ENCODE measurements at places on chromosomes 1 and 21.

- no peak for DNase-seq
Measured at GRCh38 chr1:203273869-203274602, 31.3 kb upstream of the BTG2 start.

GRCh38 chr1:2291577-2291976 lies 63.5 kb downstream of the SKI start:
- no peak for DNase-seq

DNA sequence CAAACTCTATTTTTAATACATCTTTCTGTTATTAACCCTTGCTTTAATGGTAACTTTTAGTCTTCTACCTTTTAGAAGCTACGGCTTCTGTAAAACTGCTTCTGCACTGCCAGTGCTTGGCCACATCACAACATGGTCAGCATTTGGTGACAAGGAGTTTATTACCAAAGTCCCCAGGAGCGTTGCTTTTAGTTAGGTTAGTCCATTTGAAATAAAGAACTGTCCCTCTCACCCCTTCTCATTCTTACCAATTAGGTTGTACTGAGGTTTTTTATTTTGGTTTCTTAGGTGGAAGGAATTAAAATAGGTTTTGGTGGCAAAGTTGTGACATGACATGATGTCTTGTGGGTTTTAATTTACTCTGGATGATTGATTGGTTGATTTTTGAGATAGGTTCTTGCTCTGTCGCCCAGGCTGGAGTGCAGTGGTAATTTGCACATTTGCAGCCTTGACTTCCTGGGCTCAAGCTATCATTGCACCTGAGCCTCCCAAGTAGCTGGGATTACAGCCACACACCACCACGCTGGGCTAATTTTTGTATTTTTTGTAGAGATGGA lies 39.2 kb downstream of the SPEN start:
- no peak for DNase-seq

- no peak for DNase-seq
Measured at GRCh38 chr1:3495776-3496745, 41.6 kb downstream of the ARHGEF16 start.

DNA sequence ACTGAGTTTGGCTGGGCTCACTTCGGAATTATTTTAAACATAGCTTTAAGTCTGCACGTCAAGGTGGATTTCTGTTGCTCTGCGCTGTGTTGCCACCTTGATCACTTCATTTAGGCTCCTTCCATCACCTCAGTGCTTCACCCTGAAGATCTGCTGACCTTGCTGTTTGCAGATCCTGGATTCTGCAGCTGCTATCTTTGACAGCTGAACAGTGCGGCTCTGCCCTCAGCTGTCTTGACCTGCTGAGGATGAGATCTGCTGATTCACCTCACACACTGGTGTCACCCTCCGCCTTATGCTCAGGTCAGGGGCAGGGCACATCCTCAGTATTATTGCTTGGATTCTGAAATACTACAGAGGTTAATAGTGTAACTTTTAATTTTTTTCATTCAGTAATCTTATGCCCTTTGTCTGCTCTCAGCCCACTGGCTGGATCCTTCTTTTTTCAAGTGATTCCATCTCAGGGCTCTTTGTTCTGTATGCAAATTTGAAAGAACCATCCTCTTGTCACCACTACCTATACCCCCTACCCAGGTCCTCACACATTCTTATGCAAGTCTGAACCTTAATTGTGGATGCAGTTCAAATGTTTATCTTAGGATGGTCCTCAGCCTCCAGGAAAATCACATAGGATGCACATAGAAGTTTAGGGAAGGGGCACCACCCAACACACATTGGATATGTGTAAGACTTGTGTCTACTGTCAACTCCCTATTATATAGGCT lies 364.0 kb downstream of the OLFM3 start:
- no peak for DNase-seq

- DNase-seq, result no peak
Measured at GRCh38 chr1:206472454-206472853, 2.2 kb downstream of the IKBKE start.

GRCh38 chr1:38173157-38173831 lies 126.7 kb upstream of the POU3F1 start:
- no peak for DNase-seq

- DNase-seq, result no peak
Measured at GRCh38 chr1:169739980-169740379, 6.1 kb upstream of the SELE start.

- DNase-seq, result no peak
Measured at GRCh38 chr1:240492832-240493440, 119.0 kb downstream of the GREM2 start.

DNA sequence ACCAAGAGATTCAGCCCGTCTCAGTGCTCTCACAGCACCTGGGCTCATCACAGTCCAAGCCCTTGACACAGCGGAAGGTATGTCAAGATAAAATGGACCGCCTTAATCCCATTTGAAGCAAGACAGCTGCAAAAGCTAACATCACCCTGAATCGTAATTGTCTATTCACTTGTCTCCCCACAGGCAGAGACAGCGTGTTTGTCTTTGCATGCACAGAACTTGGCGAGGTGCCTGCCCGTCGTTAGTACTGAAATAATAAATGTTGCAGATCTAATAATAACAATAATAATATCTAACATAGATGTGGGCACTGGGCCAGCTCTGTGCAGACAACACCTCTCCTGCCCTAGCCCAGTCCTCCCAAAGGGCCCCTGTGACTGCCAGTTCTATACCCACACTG lies 271.7 kb downstream of the NPHP4 start:
- DNase-seq, result no peak

DNA sequence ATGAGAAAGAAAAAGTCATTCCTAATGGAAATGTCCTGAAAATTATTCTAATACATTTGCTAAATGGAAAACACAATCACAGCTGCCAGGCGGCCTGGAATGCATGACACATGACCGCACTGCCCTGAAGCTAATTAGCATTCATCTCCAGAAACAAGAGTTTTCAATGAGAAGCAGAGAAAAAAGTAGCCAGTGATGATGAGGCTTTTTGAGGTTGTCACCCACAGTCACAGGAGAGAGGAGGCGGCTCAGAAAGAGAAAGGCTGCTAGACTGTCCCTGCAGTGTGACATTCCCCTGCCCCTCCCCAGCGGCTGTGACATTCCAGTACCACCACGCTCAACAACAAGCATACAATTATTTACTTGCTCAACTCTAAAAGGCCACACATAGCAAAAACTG lies 122.9 kb upstream of the KRTAP19-8 start:
- DNase-seq, result no peak

- DNase-seq, result no peak
Measured at GRCh38 chr1:37325509-37326437, 148.6 kb upstream of the ZC3H12A start.

DNA sequence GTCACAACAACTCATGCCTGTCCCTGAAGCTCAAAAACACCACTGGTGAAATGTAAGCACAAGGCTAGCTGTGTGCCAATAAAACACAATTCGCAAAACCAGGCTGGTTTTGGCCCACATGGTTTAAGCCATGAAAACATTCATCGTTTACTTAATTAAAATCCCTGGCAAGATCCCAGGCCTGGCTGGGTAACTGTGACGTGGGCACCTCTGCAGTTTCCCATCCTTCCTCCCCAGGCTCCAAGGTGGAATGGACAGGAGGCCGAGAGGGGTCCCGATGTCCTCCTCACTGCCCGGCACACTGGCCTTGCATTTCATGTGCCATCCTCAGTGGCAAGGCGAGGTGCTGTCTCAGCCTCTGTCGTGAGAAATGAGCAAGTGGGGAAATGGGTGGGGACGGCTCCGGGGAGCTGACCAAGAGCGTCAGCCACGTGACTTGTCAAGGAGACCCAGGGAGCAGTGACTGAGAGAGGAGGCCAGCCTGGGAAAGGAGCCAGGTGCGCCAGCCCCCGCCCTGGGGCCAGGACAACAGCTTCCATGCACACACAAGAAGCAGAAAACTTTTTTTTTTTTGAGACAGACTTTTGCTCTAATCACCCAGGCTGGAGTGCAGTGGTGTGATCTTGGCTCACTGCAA lies 153.1 kb upstream of the RAB4A start:
- DNase-seq, result no peak

GRCh38 chr1:121516234-121516967 lies 331.6 kb downstream of the SRGAP2C start:
- no peak for DNase-seq

GRCh38 chr1:214473387-214473786 lies 78.0 kb downstream of the PTPN14 start:
- no peak for DNase-seq

DNA sequence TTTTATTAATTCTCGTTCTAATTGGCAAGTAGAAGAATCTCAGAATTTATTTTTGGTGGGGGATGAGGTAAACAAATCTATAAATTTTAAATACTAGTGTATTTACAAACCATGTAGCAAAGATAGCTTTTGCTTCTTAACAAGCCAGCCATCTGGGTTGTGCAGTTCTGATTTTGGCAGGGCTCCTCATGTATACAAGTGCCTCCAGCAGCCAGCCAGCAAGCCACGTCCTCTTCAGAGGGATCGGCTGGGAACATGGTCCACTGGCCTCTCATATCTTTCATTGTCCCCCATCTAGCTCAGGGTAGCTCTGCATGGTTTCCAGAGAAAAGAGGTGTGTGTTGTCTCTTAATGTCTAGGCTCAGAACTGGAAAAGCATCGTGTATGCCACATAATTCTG lies 659.1 kb downstream of the MRPL39 start:
- no peak for DNase-seq

GRCh38 chr1:48196237-48196636 lies 26.3 kb upstream of the SLC5A9 start:
- DNase-seq, result no peak

- DNase-seq, result no peak
Measured at GRCh38 chr1:73516451-73516850, 681.5 kb downstream of the LRRIQ3 start.

GRCh38 chr1:2547210-2548067 lies 8.7 kb upstream of the TNFRSF14 start:
- no peak for DNase-seq

DNA sequence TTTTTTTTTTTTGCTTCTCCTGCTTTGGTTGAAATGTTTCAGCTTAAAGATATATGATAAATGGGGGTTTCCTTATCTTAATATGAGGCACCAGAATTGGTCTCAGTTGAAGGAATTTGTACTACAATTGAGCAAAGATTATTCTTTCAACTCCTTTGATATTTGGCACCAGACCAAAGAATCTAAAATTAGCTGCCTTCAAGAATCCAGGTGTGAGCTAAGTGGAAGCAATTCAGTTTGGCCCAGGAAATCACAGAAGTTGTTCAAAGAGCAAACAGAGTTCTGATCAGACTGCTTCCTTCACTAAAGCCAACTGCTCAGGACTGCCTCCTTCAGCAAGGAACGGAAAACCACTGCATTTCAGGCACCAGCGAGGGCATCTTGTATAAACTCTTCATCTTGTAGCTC lies 68.3 kb upstream of the BCAR3 start:
- no peak for DNase-seq

DNA sequence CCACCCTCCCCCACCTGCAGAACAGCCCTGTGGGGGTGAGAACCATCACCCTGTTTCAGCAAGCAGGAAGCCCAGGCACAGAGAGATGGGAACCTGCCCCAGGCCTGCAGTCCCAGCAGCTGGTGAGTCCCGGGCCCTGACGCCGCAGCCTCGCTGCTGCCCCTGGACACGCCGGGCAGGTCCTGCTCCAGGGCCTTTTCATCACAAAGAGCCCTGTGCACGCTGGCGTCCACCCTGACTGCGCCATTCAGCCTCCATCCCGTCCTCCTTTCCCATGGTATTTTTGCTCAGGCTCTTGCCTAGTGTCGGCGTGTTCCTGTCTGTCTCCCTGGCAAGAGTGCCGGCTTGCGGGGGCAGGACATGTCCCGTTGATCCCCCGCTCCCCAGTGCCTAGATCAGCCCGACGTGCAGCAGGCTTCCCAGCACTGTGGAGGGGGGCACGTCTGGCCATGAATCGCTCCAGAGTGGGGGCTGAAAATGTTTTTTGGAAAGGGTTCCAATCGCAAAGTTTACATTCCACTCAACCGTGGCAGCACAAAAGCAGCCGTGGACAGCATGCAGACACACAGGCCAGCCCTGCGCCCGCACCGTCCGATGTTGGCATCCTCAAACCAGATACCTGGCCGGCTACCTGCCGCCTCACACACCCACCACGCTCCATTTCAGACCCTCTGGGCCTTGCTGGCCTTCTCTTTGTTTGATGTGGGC lies 6.3 kb upstream of the TTC34 start:
- no peak for DNase-seq

DNA sequence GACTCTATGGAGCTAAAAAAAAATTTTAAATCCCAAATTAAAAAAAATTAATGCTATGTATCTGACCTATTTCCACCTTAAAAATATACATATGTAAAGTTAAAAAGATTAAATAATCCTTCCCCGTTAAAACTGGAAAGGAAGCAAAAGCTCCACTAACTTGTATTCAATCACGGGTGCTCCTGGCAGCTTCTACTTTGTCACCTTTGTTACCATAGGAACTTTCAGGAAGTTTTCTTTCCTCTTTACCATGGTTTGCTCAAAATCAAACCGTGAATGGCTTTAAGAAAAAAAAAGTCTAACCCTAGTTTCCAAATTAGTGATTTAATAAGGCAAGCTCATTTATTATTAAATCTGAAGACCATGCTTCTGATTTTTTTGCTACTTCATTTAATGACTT lies 3.5 kb downstream of the GPATCH2 start:
- DNase-seq, result no peak

DNA sequence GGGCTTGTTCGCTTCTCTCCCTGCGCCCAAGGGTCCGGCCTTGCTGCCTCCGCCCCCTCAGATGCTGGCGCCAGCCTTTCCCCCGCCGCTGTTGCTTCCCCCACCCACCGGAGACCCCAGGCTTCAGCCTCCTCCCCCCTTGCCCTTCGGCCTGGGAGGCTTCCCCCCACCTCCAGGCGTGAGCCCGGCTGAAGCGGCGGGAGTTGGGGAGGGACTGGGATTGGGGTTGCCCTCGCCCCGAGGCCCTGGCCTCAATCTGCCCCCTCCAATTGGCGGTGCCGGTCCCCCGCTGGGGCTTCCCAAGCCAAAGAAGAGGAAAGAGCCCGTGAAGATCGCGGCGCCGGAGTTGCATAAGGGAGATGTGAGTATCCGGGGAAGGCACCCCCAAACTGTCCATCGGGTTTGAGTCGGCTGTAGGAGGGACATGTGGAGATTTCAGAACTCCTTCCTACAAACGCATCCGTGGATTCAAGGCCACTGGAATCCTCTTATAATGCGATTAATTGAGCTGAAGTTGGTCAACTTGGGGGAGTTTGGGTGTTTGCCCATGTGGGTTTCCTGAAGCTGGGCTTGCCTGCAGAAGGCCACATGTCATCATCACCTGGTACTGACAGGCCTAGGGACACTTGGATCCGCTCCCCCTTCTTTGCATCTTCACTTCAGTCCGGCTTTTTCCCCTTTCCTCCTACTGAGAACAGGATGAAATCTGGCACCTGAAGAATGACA lies 707 bp downstream of the PRCC start:
- no peak for DNase-seq
